ENCODE measurements at places on chromosomes 4 and X. TPM values are rescaled to one million over a fixed set of nuclear protein-coding genes. Genes with fewer than 3 reads are reported as not detected.

- no peak for DNase-seq
- no peaks in the 10 kb centered on the region for H3K27me3 ChIP-seq
- H3K27ac ChIP-seq: peak overlapping the region; percentile 29
- peaks cover 26% of the 10 kb centered on the region for H3K4me1 ChIP-seq
Measured at GRCh38 chr4:169225058-169225751, 45.6 kb downstream of the SH3RF1 start.

DNA sequence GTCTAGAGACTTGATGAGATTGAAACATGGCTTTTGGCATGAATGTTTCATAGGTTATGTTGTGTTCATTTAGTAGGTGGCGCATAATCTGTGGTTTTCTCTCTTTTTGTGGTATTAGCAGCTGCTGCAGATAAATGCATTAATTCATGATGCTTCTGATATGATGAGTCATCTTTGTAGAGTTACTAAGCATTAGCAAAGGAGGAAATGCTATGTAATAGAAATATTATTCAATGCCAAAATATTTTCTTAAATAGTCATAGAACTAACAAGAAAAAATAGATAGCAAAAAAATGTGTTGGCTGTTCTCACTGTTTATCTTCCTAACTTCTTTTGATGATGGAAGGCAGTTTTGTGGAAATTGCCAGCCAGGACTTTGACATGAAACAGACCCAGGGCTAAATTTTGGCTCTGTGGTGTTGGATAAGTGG, 3.6 kb downstream of the ZXDB start:
- H3K4me3 ChIP-seq: no peak overlapping the region
- H3K27ac ChIP-seq: no peak overlapping the region
- no peaks in the 10 kb centered on the region for H3K36me3 ChIP-seq
- H3K27me3 ChIP-seq: no peaks in the 10 kb centered on the region
- DNase-seq: no peak
- no peaks in the 10 kb centered on the region for H3K4me1 ChIP-seq

GRCh38 chrX:30533266-30533665, 44.3 kb downstream of the TASL start:
- no peak overlapping the region for H3K4me3 ChIP-seq

- H3K27ac ChIP-seq: no peak overlapping the region
- H3K36me3 ChIP-seq: no peaks in the 10 kb centered on the region
- no peaks in the 10 kb centered on the region for H3K27me3 ChIP-seq
- H3K4me3 ChIP-seq: no peak overlapping the region
- no peaks in the 10 kb centered on the region for H3K4me1 ChIP-seq
- DNase-seq: no peak
Measured at GRCh38 chr4:28890949-28891775, 1829.0 kb upstream of the PCDH7 start.

DNA sequence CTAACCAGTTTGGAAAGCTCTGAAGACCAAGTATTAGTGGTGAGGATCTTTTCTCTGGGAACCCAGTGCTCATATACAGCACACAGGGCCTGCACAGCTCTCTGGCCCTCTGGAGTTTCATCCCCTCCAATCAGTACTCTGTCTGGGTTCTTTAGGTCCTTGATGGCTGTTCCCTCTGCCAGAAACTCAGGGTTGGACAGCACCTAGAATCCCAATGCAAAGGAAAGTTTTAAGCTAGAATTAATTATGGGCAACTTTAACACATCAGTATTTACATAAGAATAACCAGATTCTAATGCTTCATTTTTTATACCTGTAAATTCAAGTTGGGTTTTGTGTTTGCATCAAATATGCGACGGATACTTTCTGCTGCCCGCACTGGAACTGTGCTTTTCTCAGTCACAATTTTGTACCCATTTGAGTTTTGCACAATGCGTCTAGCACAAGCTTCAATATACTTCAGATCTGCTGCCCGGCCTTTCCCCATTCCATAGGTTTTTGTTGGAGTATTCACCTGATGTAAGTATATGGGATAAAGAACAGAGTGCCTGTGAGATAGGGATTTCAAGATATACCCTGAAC, 16.8 kb downstream of the UGDH start:
- H3K27ac ChIP-seq: no peak overlapping the region
- H3K27me3 ChIP-seq: no peaks in the 10 kb centered on the region
- DNase-seq: no peak
- H3K36me3 ChIP-seq: peaks cover 49% of the 10 kb centered on the region
- no peak overlapping the region for H3K4me3 ChIP-seq

DNA sequence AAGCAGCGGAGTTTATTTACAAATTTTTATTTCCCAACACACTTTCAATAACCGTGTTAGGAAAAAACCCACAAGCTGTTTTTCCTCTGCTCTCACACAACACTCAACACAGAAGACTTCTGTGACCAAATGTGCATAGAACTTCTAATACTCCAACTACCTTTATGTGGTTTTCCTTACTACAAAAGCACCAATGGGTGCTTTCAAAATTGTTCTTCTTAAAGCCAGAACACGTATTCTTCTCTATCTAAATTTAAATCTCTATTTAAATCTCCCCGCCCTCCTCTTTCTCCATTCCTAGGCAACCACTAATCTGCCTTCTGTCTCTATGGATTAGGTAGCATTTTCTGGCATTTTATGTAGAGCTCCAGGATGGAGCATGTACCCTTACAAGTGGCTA, 90.0 kb downstream of the SHROOM2 start:
- no peak overlapping the region for H3K4me3 ChIP-seq
- H3K4me1 ChIP-seq: no peaks in the 10 kb centered on the region
- no peaks in the 10 kb centered on the region for H3K27me3 ChIP-seq
- H3K36me3 ChIP-seq: no peaks in the 10 kb centered on the region

DNA sequence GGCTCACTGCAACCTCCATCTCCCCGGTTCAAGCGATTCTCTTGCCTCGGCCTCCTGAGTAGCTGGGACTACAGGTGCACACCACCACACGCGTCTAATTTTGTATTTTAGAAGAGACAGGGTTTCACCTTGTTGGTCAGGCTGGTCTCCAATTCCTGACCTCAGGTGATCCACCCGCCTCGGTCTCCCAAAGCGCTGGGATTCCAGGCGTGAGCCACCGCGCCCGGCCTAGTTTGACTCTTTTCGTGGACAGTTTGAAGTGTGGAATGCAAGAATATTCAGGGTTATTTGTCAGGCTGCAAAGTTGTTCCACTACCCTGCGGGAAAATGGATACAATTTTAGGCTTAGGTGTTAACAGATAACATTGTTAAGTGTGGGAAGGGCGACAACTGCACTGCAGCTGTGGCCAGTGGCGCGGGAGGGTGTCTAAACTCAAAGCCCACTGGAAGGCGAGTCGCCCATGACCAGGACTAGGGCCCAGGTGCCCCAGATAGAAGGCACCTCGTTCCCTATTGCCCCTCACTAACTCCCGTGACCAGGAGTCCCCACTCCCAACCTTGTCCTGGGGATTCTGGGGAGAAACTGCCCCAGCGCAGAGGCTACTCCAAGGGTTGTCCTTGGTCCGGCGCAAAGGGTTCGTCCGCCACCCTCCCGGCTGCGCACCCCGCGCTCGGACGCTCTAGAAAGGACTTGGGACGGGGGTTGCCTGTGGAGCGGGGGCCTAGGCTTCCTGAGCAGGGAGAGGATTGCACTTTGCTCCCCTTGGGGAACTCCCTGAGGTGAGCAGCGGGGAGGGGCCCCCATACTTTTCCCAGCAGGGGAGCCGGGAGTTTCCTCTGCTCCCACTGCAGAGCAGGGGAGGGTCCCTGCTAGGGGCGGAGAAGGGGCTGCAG, 1.1 kb upstream of the CD99 start:
- no peaks in the 10 kb centered on the region for H3K27me3 ChIP-seq
- peak overlapping the region; percentile 10 for H3K27ac ChIP-seq
- no peaks in the 10 kb centered on the region for H3K36me3 ChIP-seq

DNA sequence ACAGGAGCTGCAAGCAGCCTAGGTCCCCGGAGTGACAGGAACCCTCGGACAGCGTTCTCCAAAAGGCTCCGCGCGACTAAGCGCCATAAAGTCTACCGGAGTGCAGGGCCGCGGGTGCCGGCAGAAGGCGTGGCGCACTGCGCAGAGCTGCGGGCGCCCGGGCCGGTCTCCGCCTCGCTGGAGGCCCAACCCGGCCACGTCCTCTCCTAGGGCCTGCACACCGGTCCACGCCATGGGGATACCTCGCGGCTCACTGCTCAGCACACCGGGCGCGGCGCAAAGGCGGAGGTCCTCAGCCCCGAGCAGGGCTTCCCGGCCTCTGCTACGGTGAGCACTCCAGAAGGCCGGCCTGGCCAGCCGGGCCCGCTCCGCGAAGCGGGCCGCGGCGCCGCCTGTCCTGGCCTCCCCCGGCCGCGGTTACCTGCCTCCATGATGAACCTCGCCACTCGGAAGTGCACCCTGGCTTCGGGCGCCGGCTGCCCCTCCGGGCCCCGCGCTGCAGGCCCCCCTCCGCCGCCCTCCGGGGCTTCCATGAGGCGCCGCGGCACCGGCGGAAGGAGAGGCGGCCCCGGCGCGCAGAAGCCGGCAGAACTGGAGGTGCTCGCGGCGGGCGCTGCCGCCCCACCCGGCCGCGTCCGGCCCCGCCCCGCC, at the start of gene CCNQ:
CCNQ (minus strand) TSS at position 599 of the 651 bp plus-strand sequence; CDS start at position 533, 66 bp downstream.
- no peak for DNase-seq
- H3K4me1 ChIP-seq: no peaks in the 10 kb centered on the region
- H3K27me3 ChIP-seq: no peaks in the 10 kb centered on the region
- H3K4me3 ChIP-seq: peak within 1 kb of the TSS; percentile 86
- peaks cover 12% of the 10 kb centered on the region for H3K36me3 ChIP-seq
- peak within 1 kb of the TSS; percentile 47 for H3K27ac ChIP-seq

GRCh38 chrX:8366481-8366880, 98.1 kb upstream of the VCX3B start:
- no peaks in the 10 kb centered on the region for H3K36me3 ChIP-seq
- no peaks in the 10 kb centered on the region for H3K27me3 ChIP-seq
- H3K27ac ChIP-seq: peak overlapping the region; percentile 30

DNA sequence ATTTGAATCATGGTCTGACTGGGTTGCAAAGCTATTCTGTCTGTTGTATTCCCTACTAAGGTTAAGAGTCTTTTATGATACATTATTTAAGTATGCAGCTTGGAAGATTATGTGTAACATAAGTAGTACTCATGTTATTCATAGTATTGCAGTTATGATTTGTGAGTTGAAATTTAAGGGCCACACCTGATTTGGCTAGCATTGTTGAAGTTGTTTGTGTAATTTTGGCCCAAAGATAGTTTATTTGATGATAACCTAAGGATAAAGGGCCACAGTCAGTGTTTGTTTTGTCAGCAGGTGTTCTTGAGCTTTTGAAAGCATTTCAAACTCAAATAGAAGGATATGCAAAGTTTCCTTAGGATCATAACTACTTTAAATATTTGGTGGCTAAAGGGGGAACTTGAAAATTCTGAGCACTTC, 38.9 kb downstream of the NUDT9 start:
- no peak overlapping the region for H3K4me3 ChIP-seq
- H3K27ac ChIP-seq: no peak overlapping the region
- H3K4me1 ChIP-seq: no peaks in the 10 kb centered on the region

DNA sequence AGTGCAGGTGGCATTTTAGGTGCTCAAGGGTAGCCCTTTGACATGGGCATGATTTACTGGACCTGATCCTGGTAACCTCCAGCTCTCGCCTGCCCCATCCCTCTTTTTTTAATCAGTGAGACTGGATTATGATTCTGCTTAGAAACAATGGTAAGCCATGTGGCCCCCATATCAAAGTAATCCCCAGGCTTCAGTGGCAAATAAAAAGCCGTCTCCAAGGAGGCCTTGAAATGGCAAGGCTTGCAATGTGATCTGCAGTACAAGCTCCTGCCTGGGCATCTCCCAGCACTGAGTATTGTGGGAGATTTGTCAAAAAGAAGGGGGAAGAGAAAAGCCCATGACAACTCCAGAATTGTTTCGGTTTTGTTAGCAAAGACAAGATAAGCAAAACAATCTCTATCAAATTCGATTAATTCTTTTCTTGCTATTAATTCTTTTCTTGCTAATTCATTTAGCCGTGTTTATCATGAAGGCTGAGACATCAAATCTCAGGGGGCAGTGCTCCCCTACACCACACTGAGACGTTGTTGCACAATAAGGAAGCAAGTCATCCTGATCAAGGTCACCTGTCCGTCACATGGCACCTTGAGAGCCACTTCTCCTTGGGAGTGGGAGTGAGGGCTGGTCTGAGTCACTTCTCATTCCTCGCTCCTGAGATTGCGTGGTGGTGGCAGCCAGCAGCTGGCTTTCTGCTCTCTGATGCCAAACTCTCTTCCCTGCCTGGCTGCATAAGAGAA, 312.7 kb upstream of the GATB start:
- H3K27me3 ChIP-seq: no peaks in the 10 kb centered on the region
- no peaks in the 10 kb centered on the region for H3K4me1 ChIP-seq
- H3K4me3 ChIP-seq: no peak overlapping the region
- DNase-seq: no peak

- H3K4me3 ChIP-seq: peak overlapping the region; percentile 48
- no peaks in the 10 kb centered on the region for H3K36me3 ChIP-seq
- DNase-seq: no peak
- H3K27ac ChIP-seq: peak overlapping the region; percentile 64
Measured at GRCh38 chrX:47574076-47574546, 8.1 kb upstream of the TIMP1 start.

- DNase-seq: no peak
- H3K36me3 ChIP-seq: no peaks in the 10 kb centered on the region
- no peak overlapping the region for H3K4me3 ChIP-seq
- H3K27me3 ChIP-seq: no peaks in the 10 kb centered on the region
- no peak overlapping the region for H3K27ac ChIP-seq
- H3K4me1 ChIP-seq: no peaks in the 10 kb centered on the region
Measured at GRCh38 chrX:4805502-4805901, 1092.1 kb upstream of the PRKX start.

- DNase-seq: peak; percentile 39
- H3K36me3 ChIP-seq: peaks cover 2% of the 10 kb centered on the region
- H3K4me1 ChIP-seq: no peaks in the 10 kb centered on the region
- no peaks in the 10 kb centered on the region for H3K27me3 ChIP-seq
- no peak overlapping the region for H3K27ac ChIP-seq
- no peak overlapping the region for H3K4me3 ChIP-seq
Measured at GRCh38 chr4:3314706-3315260, 22.0 kb downstream of the RGS12 start.

DNA sequence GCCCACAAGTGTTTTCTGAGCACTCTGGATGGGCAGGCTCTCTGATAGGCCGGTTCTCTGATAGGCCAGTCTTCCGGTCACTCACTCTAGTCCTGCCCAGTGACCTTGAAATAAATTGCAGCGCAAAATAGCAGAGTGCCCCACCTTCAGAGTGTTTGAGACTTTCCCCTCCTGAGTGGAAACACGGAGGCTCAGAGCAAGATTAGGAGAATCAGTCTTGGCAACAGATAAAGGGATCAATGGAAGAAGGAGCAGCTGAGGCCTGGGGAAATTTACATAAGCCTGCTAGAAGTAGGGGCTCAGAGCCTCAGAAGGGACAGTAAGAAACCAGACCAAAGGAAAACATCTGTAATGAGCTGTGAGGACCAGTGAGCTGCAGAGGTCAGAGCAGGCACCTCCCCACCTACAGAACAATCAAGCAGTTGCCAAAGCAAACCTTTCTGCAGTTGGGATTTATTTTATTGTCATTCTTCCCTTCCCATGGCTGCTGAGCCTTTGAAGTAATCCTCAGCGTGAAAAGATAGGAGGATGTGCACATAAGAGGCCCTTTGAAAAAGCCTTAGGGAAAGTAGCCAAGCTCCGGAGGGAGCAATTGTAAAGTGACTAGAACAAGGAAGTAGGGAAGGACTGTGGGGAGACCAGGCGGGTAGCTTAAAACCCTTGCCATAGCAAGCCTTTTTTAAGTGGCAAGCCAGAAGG, 89.1 kb upstream of the TSPAN5 start:
- no peak for DNase-seq
- no peaks in the 10 kb centered on the region for H3K27me3 ChIP-seq
- H3K36me3 ChIP-seq: no peaks in the 10 kb centered on the region
- no peak overlapping the region for H3K4me3 ChIP-seq
- H3K4me1 ChIP-seq: no peaks in the 10 kb centered on the region

Gene DGAT2L6
- not detected for total RNA-seq

Gene WDR17
- total RNA-seq: 3.4 TPM

Gene PPBP
- total RNA-seq: not detected

Data from ascending aorta (tissue), 2 donors.